ENCODE measurements at places on chromosomes 4 and X. TPM values are rescaled to one million over a fixed set of nuclear protein-coding genes. Genes with fewer than 3 reads are reported as not detected.
A peak's percentile ranks its signal among the peaks of the same experiment; 100 is the strongest.

Gene MSANTD1
- total RNA-seq: 0.57 TPM

DNA sequence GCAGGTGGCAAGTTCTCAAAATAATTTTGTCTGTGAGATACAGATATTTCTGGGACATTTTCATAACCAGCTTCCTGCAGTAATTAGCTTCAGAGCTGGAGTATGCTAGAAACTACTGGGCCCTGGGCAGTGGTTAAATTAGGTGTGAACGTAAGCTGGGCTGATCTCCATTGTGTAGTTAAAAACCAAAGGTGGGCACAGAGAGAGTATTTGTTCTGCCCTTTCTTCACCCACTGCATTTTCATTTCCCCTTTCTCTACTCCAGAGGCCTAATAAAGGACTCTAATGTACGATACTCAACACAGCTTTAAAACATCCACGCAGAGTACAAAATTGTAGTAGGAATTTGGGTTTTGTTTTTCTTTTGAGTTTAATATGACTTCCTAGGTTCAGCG, 252.7 kb downstream of the SPRY1 start:
- peaks cover 15% of the 10 kb centered on the region for H3K4me1 ChIP-seq
- H3K27me3 ChIP-seq: no peaks in the 10 kb centered on the region
- no peaks in the 10 kb centered on the region for H3K36me3 ChIP-seq
- 0 out of 2 replicates have a peak overlapping the region, but pooled peaks have one; percentile 9 for H3K4me3 ChIP-seq
- H3K27ac ChIP-seq: peak overlapping the region; percentile 91
- DNase-seq: no peak

DNA sequence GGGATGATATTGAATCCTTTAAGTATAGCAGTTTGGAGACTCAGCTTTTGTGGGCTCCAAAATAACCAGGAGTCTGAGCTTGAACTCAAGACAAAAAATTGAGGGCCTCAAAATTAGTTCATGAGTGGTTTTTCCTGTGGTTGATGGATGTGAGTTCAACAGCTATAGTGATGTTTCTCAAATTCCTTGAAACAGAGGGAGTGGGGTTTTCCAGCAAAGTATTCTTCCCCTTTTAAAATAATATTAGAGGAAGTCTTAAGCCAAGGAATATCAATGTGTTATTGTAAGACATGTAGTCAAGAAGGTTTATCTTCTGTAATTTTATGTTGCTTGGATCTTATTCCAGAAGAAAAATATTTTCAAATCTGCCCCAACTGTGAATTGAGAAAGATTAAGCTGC, 10.6 kb downstream of the OTC start:
- no peak overlapping the region for H3K4me3 ChIP-seq
- H3K27me3 ChIP-seq: no peaks in the 10 kb centered on the region
- no peaks in the 10 kb centered on the region for H3K36me3 ChIP-seq

Gene PAK3
- total RNA-seq: 0.15 TPM

Gene LRIT3
- total RNA-seq: 0.05 TPM

Gene TBC1D9
- 21.7 TPM for total RNA-seq

DNA sequence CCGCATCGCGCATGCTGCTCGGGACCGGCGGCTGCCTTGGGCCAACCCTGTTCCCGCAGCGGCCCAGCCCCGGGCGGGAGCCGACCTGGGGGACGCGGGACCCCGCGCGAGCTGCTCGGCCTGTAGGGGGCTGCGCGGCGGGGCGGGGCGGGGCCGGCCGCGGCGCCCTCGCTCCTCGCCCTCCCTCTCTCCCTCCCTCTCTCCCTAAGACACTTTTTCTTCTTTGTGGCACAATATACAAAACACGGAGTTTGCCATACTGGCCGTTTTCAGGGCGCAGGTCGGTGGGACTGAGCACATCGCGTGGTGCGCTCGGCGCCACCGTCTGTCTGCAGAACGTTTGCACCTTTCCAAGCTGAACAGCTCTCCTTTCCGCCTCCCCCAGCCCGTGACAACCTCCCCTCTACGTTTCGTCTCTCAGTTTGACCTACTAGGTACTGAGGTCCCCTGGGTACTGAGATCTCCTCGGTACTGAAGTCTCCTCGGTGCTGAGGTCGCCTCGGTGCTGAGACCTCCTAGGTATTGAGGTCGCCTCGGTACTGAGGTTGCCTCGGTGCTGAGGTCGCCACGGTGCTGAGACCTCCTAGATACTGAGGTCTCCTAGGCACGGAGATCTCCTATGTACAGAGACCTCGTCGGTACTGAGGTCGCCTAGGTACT, 261.1 kb upstream of the PLCXD1 start:
- no peak overlapping the region for H3K27ac ChIP-seq
- H3K36me3 ChIP-seq: no peaks in the 10 kb centered on the region
- peak overlapping the region; percentile 24 for H3K4me3 ChIP-seq
- H3K27me3 ChIP-seq: no peaks in the 10 kb centered on the region

Gene AADAT
- total RNA-seq: 2.8 TPM

- no peak for DNase-seq
- H3K4me1 ChIP-seq: no peaks in the 10 kb centered on the region
- H3K27me3 ChIP-seq: no peaks in the 10 kb centered on the region
- no peak overlapping the region for H3K4me3 ChIP-seq
- no peaks in the 10 kb centered on the region for H3K36me3 ChIP-seq
- H3K27ac ChIP-seq: no peak overlapping the region
Measured at GRCh38 chr4:15375667-15376066, 52.2 kb upstream of the C1QTNF7 start.

DNA sequence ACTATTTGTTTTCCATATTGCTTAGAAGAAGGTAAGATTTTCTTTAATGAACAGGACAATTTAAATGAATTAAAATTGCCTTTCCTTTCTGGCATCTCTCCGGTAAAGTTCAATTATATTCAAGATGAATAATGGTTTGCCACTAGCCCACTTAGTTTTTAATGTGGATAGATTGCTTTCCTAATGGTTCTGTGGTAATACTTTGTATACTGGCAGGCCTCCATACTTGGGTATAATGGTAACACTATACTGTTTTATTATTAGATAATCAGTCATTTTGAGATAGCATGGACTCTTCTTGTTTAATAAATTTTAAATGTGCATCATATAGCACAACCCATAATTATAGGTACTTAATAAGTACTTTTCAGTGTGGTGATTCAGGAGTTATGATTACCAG, 89.5 kb downstream of the ELOVL6 start:
- no peaks in the 10 kb centered on the region for H3K4me1 ChIP-seq
- DNase-seq: no peak
- no peaks in the 10 kb centered on the region for H3K27me3 ChIP-seq
- no peak overlapping the region for H3K4me3 ChIP-seq
- H3K36me3 ChIP-seq: no peaks in the 10 kb centered on the region

DNA sequence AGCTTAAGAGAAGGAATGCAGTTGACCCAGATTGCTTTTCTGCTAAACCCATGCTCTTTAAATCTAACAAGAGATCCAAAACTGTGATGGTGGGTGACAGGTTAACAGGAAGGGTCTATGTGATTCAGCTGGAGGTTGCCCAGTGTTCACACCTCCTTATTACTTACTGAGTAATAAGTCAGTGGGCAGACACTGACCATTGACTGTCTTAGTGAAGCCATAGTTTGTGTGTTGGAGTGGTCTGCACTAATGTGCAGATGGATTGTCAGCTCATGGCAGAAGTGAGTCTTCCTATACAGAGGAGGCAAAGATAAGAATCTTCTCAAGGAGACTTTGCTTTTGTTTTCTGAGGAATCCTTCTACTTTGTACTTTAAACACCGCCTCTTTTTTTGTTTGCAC, 15.2 kb upstream of the RUFY3 start:
- peaks cover 22% of the 10 kb centered on the region for H3K4me1 ChIP-seq
- no peaks in the 10 kb centered on the region for H3K27me3 ChIP-seq
- H3K36me3 ChIP-seq: no peaks in the 10 kb centered on the region
- H3K27ac ChIP-seq: peak overlapping the region; percentile 87
- no peak for DNase-seq
- H3K4me3 ChIP-seq: peak overlapping the region; percentile 82

- H3K4me1 ChIP-seq: no peaks in the 10 kb centered on the region
- DNase-seq: no peak
- no peaks in the 10 kb centered on the region for H3K36me3 ChIP-seq
- H3K27me3 ChIP-seq: no peaks in the 10 kb centered on the region
- no peak overlapping the region for H3K27ac ChIP-seq
- no peak overlapping the region for H3K4me3 ChIP-seq
Measured at GRCh38 chr4:150931005-150931404, 84.1 kb downstream of the LRBA start.

- H3K27me3 ChIP-seq: no peaks in the 10 kb centered on the region
- H3K27ac ChIP-seq: no peak overlapping the region
- H3K4me3 ChIP-seq: no peak overlapping the region
- H3K4me1 ChIP-seq: peaks cover 4% of the 10 kb centered on the region
- H3K36me3 ChIP-seq: no peaks in the 10 kb centered on the region
Measured at GRCh38 chr4:80188801-80189458, 8.4 kb upstream of the PRDM8 start.

Gene EBP
- 157 TPM for total RNA-seq

DNA sequence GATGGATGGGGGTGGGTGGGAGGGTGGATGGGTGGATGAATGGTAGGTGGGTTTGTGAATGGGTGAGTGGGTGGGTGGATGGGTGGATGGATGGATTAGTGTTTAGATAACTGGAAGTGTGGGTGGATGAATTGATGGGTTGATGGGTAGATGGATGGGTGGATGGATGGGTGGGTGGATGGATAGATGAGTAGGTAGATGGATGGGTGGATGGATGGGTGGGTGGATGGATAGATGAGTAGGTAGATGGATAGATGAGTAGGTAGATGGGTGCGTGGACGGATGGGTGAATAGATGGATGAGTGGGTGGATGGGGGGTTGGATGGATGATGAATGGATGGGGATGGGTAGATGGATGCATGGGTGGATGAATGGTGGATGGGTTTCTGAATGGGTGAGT, 20.3 kb upstream of the ASMTL start:
- no peaks in the 10 kb centered on the region for H3K4me1 ChIP-seq
- no peak overlapping the region for H3K27ac ChIP-seq
- no peaks in the 10 kb centered on the region for H3K27me3 ChIP-seq
- no peaks in the 10 kb centered on the region for H3K36me3 ChIP-seq
- no peak overlapping the region for H3K4me3 ChIP-seq

- H3K27me3 ChIP-seq: no peaks in the 10 kb centered on the region
- DNase-seq: peak; percentile 45
- H3K4me1 ChIP-seq: no peaks in the 10 kb centered on the region
Measured at GRCh38 chrX:133229361-133229760, 11.2 kb upstream of the TFDP3 start.

Gene SPANXA2
- not detected for total RNA-seq

Gene TRIM75
- not detected for total RNA-seq

GRCh38 chrX:105150557-105150956, 69.9 kb downstream of the TEX13A start:
- no peak for DNase-seq
- H3K4me1 ChIP-seq: no peaks in the 10 kb centered on the region
- no peak overlapping the region for H3K4me3 ChIP-seq
- no peaks in the 10 kb centered on the region for H3K36me3 ChIP-seq
- no peaks in the 10 kb centered on the region for H3K27me3 ChIP-seq

DNA sequence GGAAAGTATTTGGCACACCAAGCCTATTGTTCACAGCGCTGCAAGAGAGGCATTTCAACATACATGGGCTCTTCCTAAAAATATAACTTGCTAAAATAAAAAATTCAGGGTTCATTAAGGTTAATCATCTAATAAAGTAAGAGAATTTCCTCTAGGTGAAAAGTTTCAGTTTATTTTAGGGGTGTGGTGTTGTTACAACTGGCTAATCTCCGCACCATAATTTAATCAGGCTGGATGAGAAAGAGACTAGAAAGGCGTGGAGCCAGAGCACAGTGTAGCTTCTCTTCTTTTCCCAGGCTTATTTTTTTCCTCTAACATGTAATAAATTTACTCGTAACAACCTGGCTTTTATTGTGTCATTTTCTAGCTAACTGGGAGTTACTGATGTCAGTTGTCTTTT, 47.9 kb downstream of the FHL1 start:
- no peaks in the 10 kb centered on the region for H3K36me3 ChIP-seq
- H3K27ac ChIP-seq: no peak overlapping the region
- DNase-seq: no peak
- H3K4me3 ChIP-seq: no peak overlapping the region
- no peaks in the 10 kb centered on the region for H3K27me3 ChIP-seq
- H3K4me1 ChIP-seq: no peaks in the 10 kb centered on the region

DNA sequence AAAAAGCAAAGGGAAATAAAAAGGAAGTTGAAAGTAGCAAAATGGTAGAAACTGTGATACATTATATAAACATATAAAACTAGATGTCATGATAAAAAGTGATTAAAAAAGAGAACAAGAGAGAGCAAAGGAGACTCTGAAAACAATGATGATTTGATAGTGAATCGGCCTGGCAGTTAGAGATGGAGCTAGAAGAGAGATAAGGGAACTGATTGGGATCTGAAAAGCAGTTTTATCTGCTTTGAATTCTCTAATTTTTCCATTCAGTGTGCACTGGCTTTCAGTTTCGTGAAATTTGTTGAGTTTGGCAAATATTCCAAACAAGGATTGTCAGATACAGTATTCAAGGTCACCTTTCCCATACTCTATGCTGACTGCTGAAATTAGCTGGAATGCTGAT, 21.9 kb upstream of the CCSER1 start:
- no peak overlapping the region for H3K4me3 ChIP-seq
- no peaks in the 10 kb centered on the region for H3K4me1 ChIP-seq
- H3K27me3 ChIP-seq: no peaks in the 10 kb centered on the region
- DNase-seq: no peak
- no peak overlapping the region for H3K27ac ChIP-seq

- H3K27ac ChIP-seq: no peak overlapping the region
- no peak overlapping the region for H3K4me3 ChIP-seq
- H3K27me3 ChIP-seq: no peaks in the 10 kb centered on the region
- H3K4me1 ChIP-seq: no peaks in the 10 kb centered on the region
Measured at GRCh38 chr4:85979276-85979675, 380.6 kb downstream of the MAPK10 start.

Gene CPZ
- 0.15 TPM for total RNA-seq

GRCh38 chr4:121236353-121237068, 72.4 kb upstream of the TNIP3 start:
- no peak overlapping the region for H3K27ac ChIP-seq
- no peak overlapping the region for H3K4me3 ChIP-seq
- no peaks in the 10 kb centered on the region for H3K27me3 ChIP-seq
- no peaks in the 10 kb centered on the region for H3K4me1 ChIP-seq

GRCh38 chrX:142819461-142819860, 206.3 kb upstream of the SPANXN4 start:
- no peaks in the 10 kb centered on the region for H3K27me3 ChIP-seq
- no peak overlapping the region for H3K27ac ChIP-seq
- H3K4me1 ChIP-seq: no peaks in the 10 kb centered on the region
- H3K4me3 ChIP-seq: no peak overlapping the region
- H3K36me3 ChIP-seq: no peaks in the 10 kb centered on the region
